NCI-H460 (cell line): ENCODE measurements at places on chromosomes 1 and 21.

GRCh38 chr21:43204638-43205037 lies 35.8 kb downstream of the CRYAA start:
- DNase-seq = no peak

GRCh38 chr1:151175041-151175741 lies 590 bp downstream of the TMOD4 start:
- no peak for DNase-seq

DNA sequence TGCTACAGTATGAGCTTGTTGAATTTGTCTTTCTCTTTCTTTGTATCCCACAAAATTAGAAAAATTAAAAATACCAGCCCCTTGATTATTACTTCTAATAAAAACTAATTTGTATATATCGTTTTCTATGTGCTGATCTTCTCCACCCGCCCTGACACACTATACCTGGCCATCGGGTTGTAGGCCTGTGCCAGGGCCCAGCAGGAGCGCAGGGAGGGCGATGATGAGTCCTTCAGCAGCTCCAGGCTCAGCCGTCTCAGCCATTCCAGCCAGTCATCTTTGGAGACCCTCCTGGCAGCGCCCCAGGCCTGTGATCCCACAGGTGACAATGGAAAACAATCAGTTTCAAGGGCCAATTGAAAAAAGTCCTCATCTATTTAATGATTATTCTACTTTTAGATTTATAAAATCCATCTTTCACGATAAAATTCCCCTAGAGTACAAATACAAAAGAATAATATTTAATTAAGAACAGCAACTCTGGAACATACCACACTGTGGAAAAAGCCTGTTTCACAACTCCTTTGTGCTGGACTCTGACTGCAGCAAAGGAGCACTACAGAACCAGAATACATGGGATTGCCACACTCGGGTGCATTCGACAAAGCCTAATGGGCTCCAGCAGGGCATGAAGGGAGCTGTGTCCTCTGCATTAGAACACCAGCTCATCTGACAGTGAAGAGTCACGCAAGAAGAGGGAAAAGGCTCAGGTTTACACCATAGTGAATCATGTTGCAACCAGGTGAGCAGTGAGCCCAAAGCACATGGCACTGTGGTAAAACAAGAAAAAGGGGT lies 15.4 kb downstream of the ANGPTL7 start:
- DNase-seq = no peak

- no peak for DNase-seq
Measured at GRCh38 chr1:232968391-232968790, 18.0 kb downstream of the NTPCR start.

DNA sequence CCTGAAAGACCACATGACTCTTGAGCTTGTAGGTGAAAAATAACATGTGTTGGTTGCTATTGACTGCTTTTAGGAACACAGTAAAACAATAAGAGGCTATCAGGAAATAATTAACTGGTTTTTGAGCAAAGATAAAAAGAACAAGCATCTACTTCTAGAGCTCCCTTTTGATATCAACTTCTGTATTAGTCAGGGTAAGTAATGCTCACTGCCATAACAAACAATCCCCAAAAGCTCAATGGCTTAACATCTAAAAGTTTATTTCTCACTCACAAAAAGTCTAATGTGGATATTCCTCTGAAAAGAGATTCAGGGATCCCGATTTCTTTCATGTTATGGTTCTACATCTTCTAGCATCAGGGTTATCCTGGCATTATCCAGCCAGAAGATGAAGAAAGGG lies 25.3 kb upstream of the PROX1 start:
- no peak for DNase-seq

DNA sequence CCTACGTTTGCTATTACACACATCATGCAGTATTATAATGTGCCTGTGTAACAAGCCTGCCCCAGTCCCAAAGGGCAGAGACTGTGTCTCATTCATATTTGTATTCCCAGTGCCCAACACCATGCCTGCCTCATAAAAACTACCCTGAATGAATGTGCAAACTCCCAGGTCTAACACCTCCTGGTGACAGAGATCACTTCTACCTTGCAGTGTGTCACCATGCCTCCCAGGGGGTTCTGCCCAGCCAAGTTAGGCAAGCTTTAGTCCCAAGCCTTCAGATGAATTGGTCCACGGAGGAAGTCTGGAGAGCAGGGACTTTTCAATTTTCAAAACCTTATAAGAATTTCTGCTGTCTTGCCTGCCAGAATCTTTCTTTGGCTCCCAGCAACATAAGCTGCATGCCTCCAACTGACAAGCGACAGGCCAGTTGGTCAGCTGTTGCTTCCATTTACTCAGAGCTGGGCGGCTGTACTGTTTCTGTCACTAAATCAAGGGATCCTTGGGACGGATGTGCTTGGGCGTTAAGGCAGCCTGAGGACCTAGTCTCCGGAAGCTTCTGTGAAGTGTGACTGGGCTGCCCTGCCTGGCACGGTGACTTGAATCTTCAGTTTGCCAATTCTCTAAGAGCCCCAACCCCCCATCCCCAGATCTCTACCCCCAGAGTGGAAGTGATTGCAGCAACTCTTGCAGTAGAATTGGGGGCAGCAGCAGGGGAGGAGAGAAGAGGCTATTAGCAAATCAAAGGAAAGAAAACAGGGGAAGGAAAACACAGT lies 1.2 kb downstream of the RXRG start:
- no peak for DNase-seq

DNA sequence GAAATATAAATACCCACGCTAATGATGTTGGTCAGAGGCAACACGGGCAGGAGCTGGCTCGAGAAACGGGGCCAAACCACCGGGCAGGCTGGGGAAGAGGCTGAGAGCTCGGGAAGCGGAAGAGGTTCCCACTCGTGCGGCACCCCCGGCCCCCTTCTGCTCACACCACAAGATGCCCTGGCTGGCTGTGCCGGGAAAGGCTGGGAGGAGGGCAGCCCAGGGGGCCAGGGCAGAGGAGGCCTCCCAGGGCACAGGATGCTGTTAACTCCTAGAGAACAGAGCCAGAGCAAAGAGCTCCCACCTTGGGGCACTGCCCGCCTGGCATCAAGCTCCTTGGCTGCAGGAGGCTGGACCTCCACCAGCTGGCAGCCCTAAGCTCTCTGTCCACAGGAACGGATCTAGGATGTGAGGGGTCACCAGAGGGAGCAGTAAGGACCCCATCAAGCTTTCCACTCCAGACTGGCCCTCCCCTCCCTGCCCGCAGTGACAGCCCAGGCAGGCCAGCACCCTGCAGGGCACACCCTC lies 44.8 kb downstream of the CASZ1 start:
- no peak for DNase-seq

- no peak for DNase-seq
Measured at GRCh38 chr1:43426221-43426620, 27.5 kb downstream of the HYI start.

- DNase-seq = no peak
Measured at GRCh38 chr1:45344499-45344898, 4.3 kb upstream of the MUTYH start.

DNA sequence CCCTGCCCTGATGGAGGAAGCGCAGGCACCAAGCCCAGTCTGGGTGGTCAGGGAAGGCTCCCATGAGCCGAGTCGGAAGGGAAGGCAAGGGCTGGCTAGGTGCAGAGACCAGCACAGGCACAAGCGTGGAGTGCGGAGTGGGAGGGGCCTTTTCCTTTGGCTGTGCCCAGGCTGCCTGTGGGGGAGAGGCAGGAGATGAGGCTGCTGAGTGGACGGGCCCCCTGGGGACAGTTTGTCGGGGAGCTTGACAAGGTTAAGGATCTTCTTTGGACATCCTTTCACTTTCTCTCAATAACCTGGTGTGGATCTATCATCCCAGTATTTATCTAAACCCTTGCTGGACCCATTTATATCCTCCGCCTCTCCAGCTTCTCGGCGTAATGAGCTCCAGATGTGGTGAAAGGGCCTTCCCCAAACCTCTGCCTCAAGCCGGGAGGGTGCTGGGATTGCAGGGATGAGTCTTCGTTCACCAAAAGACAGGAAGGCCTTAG lies 42.9 kb downstream of the EPHB2 start:
- no peak for DNase-seq

GRCh38 chr1:182442333-182442732 lies 7.6 kb upstream of the RGSL1 start:
- no peak for DNase-seq

DNA sequence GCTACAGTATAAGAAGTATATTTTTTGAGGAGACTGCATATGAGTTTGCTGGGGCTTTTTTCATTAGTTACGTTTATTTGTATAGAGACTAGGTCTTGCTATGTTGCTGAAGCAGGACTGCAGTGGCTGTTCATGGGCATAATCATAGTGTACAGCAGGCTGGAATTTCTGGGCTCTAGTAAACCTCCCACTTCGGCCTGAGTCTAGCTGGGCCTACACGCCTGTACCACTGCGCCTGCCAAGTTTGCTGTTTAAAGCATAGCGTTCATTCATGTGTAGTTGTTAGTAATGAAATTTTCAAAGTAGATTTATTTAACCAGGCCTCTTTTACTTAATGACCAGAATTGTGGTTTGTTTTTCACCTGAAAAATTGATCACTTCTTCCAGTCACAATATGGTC lies 33.8 kb downstream of the HS2ST1 start:
- no peak for DNase-seq

- no peak for DNase-seq
Measured at GRCh38 chr21:33661146-33661545, 18.8 kb downstream of the ITSN1 start.

DNA sequence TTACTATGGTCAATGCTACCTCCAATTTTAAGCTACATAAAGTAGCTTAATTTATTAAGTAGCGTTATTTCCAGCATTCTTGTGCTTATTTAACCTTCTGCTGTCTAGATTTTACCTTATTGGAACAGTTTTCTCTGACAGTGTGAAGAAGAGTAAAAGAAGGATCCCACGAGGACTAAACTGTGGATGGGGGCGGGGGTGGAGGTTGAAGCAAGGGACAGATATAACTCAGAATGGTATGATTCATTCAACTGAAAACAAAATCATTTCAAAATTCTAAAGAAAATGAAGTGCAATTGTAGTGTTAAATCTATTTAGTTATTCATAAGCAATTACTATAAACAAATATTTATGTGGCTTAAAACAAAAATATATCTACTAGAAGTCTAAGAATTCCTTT lies 11.5 kb upstream of the VAV3 start:
- DNase-seq = no peak

- no peak for DNase-seq
Measured at GRCh38 chr1:39189592-39190041, 14.9 kb upstream of the MACF1 start.

DNA sequence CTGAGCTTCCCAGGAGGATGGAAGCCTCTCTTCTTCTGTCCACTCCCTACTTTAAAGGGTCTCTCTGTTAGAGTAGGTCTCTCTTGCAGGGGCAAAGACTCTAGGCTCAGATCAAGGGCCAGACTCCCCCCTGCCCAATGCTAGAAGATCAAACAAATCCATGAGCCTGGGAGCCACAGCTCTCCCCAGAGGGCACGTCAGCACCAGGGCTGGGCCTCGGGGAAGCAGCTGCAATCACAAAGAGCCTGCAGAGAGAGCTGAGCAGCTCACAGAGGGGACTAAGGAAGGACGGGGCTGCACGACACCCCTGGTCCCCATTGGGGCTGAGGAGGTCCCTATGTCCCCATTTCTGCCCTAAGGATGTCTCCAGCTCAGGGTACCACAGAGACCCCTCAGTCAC lies 3.9 kb downstream of the CNTN2 start:
- no peak for DNase-seq
